Right hindlimb (tissue), 1 donor: ENCODE measurements at places on chromosomes 12 and 14.

DNA sequence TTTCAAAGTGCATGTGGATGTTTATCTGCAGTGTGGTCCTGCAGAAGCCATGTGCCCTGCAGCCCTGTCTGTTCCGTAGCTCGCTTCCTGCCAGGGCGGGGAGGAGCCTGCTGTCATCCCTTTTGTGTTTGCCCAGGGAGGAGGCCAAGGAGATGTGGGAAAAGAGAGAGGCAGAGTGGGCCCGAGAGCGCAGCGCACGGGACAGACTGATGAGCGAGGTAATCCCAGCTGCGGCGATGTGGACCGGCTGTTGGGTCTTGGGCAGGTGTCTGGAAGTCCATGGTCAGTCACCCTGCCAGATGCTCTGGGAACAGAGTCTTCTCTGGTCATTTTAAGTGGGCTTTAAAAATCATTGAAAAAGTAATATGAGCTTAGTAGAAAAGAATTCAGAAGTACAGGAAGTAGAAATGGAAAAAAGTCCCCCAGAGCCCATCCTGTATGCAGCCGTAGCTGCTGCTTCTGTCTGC, 12.8 kb downstream of the TCHP start:
- DNase-seq = peak; percentile 71

GRCh38 chr12:112450725-112451124, 32.0 kb downstream of the PTPN11 start:
- no peak for DNase-seq

- peak; percentile 29 for DNase-seq
These were observed 183.6 kb upstream of the G2E3 start for GRCh38 chr14:30375296-30375892.

- no peak for DNase-seq
These were observed 9.5 kb downstream of the TMEM106C start for GRCh38 chr12:47972895-47973294.

- DNase-seq = no peak
These were observed 666.0 kb downstream of the MED13L start for GRCh38 chr12:115611477-115611876.

GRCh38 chr12:55065535-55065934, 45.8 kb downstream of the NEUROD4 start:
- DNase-seq = no peak

GRCh38 chr12:113891739-113892520, 74.2 kb downstream of the RBM19 start:
- no peak for DNase-seq

GRCh38 chr12:53235742-53236442, 3.9 kb upstream of the RARG start:
- DNase-seq = no peak

GRCh38 chr12:25155022-25155576, 39.9 kb downstream of the DNAI7 start:
- DNase-seq = no peak

DNA sequence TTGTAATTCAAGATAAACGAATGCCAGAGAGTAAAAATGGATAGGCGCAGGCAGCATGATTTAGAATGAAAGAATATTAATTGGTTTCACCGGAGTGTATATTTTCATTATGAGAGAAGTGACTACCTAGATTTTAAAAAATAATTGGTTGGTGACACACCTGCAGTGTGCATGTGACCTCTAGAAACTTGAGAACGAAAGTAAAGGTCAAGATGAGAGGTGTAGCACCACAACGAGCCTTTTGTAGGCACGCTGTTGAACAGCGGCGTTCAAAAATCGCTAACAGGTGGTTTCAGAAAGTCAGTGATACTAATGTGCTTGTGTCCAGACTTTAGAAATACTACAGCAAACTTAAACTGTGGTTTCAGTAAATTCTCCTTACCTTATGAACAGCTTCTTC, 123.8 kb downstream of the NPAS3 start:
- no peak for DNase-seq

- DNase-seq = peak; percentile 76
These were observed 415.4 kb downstream of the ZFP36L1 start for GRCh38 chr14:68377459-68377858.

DNA sequence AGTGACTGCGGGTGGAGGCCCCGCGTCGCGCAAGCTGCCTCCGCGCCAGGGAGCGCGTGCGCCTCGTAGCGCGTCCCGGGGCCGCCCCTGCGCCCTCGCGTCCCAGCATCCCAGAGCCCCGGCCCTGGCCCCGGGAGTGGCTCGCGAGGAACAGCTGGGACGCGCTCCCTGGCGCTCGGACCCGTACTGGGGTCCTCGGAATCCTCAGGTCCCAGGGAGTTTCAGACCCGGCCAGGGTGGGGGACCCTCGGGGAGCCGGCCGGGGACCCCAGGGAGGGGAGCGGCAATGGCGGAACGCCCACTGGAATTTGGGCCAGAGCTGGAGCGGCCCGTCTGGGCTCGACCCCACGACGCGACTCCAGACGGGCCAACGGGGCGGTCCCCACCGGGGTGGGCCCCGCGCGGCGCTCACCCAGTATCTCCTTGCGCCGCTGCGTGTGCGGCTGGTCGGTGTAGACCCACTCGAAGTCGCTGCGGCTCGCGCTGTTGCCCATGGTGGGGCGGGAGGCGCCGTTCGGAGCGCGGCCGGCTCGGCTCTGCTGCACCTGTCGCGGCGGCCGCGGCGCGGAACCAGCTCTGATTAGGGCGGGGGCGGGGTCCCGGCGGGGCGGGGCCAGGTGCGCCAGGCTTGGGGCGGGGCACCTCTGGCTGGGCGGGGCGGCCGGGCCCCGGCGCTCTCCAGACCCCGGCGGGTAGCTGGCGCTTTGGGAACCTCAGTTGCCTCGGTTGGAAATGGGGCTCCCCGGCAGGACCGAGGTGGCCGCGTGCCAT, at the start of gene DEGS2:
DEGS2 (minus strand) TSS at position 552 of the 771 bp plus-strand sequence; CDS start at position 494, 58 bp downstream.
- DNase-seq = no peak

DNA sequence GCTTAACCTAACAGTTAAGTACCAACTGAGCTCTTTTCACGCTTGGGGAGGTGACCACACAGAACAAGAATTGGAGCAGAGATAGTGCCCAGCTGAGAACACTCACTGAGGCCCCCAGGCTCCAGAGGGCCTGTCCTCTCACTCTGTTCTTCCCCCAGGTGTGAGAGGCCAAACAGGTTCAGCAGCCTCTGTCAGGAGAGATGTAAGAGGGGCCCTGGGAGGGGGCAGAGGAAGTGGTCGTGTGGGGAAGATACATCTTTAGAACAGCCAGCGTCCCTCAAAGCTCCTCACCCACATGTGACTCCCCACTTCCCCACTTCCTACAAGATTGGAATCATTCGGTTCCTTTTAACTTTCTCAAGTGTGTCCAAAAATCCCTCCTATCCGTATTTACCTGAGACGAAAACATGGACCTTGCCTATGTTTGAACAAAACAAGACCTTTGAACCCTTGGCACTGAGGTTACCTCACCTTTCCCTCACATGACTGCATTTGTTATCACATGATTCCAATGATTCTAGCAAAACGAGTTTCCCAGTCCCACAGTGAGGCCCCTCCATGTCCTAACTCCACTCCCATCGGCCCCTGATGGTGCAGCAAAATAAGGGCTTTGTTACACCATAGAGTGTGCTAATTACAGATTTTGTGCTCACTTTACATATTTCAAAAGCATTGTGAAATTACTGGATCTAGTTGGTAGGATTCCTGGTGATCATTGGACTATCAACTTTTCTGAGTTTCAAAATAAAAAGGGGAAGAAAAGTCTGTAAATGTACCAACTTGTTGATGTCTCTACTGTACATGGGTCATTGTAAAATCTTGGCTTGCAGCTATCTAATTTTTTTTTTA, 40.0 kb upstream of the PAPOLA start:
- no peak for DNase-seq

DNA sequence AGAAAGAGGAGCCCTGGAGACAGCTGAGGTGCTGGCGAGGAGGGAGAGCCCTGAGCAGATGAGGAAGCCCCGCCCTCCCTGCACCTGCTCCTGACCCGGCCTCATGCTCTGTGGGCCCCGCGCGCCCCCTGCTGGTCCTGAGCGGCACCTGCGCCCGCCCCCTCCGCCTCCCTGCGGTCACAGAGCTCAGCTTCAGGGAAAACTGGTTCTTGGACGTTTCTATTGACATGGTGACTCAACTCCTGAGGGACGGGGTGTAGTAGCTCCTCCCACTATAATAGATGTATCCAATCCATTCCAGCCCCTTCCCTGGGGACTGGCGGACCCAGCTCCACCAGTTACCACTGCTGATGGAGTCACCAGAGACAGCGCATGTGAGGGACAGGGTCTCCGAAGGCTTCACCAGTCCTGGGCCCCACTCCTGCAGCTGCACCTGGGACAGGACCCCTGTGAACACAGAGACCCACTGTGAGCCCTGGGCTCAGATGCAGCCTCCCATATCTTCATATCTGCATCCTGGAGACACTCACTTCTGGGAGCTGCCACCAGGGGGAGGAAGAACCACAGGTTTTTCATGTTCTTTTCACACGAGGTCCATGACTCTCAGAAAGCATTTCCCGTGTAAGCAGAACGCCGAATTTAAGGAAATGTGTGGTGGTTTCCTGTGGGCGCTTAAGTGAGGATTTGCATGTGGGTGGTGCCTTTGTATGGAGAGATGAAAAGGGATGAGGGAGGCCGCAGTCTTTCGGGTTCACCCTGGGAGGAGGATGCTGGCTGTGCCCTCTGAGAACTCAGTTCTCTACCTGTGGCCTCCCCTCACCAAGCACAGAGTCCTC, 1346.4 kb downstream of the TMEM121 start:
- DNase-seq = no peak

DNA sequence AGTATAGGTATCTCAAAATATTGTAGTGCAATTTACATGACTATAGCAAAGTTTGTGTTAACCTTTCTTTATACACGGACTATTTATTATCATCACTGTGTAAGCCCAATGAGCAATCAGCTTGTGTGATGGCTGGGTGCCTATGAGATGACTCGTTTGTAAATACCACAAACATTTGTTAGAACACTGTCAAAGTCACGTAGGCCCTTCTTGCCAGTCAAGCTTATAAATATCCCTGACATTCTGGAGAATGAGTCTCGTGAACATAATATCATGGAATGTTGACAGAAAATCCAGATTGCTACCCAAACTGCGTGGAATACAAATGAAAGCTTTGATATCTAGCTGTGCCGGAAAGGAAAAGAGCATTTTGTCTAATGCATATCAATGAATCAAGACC, 648.3 kb upstream of the MDGA2 start:
- DNase-seq = no peak
